ENCODE measurements at places on chromosomes 12 and 14.

DNA sequence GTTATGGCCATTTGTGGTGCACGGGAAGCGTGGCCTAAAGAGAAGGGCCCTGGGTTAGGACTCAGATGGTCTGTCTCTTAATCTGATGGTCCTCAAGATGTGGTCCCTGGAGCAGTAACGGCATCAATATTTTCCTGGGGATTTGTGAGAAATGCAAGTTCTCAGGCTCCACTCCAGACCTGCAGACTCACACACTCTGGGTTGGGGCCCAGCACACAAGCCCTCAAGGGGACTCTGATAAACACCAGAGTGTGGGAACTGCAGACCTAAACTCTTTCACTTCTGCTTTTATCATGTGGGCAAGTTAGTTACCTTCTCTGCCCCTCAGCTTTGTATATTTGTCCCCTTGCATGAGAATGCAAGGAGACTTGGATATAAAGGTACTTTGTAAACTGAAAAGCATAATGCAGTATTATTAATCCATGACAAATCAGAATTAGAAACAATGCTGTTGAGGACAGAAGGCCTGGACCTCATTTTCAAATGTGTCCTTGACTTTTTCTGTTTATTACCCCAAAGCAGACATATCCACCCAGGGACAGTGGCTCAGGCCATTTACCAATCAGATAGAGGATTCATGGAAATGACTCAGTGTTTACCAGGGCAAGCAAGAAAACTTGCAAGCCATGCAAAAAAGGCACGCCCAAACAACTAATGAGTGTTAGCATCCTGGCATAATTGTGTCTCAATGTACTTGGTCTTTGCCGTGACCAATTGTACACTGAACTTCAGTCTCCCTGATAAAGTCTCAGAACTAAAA is 157.0 kb downstream of the ASCL1 start:
- peak; percentile 82 for DNase-seq

- peak; percentile 73 for DNase-seq
Observed at GRCh38 chr12:95918194-95918993, 24.0 kb downstream of the CCDC38 start.

GRCh38 chr14:40986655-40987054 is 620.0 kb upstream of the LRFN5 start:
- DNase-seq: no peak

DNA sequence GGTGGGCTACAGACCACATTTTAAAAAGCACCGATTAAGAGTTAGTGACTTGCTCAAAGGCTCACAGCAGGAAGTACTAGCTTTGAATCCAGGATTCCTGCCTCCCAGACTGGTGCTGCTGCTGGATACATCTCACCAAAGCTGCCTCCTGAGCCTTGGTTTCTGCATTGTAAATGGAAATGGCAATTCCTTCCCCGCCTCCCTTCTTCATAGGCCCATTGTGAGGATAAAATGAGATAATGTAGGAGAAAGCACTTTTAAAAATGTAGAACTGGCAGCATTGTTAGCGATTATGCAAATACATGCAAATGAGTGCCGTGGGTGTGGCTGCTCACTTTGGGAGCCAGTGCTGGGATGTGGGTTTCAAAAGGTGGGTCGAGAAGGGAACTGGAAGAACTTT is 15.4 kb downstream of the PDE1B start:
- no peak for DNase-seq

DNA sequence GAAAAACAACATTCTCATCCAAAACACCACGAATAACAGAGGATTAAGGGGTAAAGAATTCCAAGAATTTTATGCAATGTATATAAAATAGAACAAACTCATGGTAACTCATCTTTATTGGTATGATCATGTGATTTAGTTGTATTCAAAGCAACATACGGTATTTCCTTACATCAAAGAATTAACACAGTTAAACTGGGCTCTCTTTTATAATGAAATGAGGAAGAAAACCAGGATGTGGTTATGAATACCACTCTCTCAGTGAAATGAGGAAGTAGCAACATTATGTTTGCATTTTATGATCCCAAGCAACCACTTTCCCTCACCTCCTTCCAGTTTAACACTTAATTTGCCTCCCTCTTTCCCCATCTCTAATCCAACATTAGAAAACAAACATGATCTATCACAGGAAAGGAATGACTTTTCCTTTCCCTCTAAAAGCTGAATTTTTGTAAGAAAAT is 22.9 kb downstream of the SPTLC2 start:
- DNase-seq: peak; percentile 23

- no peak for DNase-seq
Observed at GRCh38 chr12:75656648-75657047, 145.2 kb upstream of the KRR1 start.

DNA sequence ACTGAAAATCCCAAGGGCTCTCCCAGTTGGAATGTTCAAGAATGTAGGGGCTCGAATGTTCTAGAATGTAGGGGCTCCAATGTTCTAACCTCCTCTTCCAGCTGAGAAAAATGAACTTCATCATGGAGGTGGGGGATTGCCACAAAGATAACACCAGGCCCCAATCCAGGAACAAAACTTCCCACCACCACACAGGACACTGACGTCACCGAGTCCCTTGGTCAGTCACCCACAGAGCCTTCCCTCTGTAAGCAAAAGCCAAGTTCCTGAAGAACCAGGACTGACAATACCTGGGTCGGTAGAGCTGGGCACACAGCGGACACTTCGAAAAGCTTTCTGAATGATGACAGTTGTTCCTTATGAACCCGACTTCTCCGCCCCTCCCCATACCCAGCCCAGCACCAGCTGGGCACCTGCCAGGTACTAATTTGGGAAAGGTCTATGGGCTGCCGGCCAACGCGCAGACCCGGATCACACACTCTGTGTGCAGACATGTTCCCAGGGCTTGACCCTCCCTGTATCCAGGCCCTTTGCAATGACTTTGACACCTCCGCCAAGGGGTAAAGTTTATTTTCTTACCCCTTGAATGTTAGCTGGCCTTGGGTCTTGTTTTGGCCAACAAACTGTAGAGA is 18.9 kb downstream of the ITPK1 start:
- DNase-seq: no peak

DNA sequence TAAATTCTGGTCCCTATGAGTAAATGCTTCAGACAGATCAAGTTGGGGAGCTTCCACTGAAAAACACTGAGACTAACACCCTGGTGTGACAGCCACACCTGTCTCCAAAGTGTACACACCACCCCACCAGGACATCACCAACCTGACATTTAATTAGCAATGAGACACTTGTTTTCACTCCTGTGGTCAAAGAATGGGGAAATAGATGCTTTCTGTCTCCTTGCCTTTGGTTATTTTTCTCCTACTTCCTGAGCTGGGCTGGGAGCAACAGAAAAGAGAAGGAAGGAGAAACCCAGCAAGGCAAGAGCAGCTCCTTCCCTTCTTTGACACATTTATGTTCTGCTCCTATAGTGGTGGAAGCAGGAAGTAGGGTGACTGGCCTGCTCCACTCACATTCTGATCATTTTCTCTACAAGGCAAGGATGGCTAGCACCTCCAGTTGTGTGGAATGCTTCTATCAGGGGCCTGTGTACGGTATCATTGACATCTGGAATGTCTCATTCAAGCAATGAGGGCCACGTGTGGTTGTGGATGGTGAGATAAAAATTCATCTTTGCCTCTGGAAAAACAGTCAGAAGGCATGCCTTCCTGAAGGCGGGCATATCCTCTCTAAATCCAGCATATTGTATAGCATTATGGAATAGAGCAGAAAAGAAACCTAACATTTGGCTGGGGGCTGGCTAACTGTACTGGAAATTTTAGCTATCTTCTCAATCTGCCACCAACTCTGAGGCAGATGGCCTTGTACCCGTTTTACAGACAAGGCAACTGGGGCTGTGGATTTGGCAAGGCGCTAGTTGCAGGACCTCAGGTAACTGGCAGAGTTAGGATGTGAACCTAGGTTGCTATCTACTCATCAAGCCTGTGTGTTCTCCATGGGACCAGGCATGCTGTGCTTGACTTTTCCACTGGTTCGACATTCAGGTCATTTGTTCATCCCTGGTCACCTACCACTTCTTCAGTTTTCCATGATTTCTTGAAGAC is 24.8 kb upstream of the LGALS3 start:
- DNase-seq: no peak

DNA sequence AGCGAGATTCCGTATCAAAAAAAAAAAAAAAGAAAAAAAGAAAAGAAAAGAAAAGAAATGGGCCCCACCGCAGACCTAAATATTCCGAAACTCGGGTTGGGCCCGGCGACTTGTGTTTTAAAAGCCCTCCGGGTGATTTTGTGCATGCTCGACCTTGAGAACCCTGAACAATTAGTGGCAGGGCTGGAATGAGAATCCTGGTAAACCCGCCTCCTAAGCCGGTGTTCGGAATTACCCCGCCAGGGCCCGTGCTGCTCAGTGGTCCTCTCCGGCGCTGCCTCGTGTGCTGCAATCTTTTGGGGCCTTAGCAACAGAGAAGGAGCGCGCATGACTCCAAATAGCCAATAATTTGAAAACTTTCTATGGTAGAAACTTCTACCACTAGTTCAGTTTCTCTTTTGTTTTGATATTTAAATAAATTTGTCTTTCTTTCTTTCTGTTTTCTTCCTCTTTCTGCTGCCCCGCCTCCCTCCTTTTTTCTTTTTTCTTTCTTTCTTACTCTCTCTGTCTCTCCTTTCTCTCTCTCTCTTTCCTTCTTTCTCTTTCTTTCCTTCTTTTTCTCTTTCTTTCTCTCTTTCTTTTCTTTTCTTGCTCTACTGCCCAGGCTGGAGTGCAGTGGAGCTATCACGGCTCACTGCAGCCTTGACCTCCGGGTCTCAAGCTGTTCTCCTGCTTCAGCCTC is 1.5 kb upstream of the GALNT6 start:
- DNase-seq: no peak

GRCh38 chr12:70176290-70176689 is 66.9 kb upstream of the CNOT2 start:
- no peak for DNase-seq

GRCh38 chr12:66799551-66799950 is 120.7 kb upstream of the GRIP1 start:
- DNase-seq: no peak

GRCh38 chr14:91636604-91637003 is 95.3 kb downstream of the CATSPERB start:
- no peak for DNase-seq

- DNase-seq: no peak
Observed at GRCh38 chr14:65802196-65802595, 389.7 kb downstream of the FUT8 start.

DNA sequence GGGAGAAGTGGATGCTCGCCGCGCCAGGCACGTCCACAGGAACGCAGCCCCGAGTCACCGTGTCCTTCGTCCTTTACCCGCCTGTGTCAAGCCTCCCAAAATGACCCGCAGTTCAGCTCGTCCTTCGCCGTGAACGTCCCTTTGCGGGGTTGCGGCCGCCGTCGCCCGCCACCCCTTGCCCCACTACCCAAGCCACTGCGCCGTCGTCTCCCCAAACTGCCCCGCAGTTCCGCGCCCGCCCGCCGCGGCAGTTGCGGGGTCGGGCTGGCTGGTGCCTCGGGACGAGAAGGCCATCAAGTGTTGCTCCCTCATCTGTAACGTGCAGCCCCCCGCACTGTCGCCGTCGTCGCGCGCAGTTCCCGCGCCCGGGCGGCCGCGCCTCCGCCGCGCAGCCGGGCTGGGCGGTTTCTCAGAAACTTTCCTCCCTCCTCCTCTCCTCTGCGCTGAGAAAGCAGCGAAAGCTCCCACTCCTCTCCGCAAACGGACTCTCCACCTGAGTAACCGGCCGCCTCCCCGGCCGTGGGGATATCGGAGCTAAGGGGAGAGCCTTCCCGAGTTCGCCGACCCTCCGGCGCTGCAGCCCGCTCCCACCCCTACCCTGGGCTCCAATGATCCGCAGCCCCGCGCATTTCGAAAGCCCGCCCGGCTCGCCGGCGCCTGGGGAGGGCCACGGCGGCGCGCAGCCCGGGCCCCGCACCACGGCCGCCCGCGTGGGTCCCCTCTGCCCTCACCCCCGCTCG is 6.7 kb downstream of the CDKN1B start:
- DNase-seq: peak; percentile 37

- no peak for DNase-seq
Observed at GRCh38 chr12:66352197-66352596, 49.9 kb downstream of the HELB start.

DNA sequence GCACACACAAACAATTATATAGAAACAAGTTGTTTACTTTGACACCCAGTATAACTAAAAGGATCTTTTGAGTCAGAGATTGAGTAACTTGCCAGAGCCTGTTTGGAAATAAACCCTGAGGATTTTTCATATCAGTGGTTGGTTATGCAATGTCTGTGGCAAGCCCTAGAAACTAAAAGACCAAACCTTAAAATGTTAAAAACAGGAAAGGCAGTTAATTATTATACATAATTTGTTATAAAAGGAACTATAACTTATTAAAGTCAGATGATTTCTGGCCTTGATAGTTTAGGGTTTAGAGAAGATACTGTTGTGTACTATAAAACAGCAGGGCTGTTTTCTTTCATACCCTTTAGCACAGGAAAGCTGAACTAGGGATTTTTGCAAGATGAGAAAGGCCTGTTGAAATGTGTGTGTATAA is 44.1 kb downstream of the PSEN1 start:
- DNase-seq: no peak

GRCh38 chr12:95693689-95694088 is 96.9 kb downstream of the NTN4 start:
- no peak for DNase-seq

DNA sequence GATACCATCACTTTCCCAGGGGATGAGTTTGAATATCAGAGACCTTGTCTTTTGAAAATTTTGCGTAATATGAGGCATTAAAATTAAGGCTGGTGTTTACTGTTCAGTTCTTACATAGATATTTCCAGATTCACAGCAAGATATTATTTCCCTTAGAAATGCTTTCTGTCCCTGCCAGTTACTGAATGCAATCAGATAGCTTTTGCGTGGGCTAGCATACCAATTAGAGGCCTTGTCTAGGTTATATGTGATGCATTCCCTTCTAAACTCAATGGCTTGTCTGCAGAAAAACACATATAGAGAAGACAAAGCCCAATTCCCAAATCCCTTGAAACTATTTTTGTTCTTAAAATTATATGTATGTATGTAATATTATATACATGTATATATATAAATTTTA is 167.8 kb downstream of the RMST start:
- DNase-seq: no peak

DNA sequence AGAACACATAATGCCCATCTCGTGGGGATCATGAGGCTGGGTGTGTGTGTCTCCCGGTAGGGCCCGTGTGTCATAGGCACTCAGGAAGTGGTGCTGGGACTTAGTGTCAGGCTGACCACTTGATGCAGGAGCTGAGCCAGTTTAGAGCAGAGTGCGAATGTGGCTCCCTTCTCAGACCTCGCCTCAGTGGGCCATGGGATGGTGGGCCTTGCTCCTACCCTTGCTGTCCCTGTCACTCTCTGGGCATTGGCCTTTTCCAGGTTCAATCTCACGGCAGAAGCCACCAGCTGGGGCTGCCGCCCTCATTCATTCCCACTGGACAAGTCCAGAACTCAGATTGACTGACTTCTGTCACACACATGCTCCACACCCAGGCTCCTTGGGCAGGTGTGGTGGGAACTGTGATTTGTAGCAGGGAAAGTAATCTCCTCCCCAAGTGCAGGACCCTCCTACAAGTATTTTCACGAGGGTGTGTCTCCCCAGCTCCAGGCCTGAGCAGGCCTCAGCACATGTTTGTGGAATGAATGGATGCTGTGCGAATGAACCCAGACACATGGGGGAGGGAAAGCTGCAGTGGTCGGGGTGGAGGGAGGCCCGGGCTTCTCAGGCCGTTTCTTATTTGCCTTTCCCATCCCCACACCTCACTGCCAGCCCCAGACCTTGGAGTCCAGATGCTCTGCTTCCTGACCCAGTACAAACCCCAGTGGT is 54.9 kb downstream of the BEGAIN start:
- no peak for DNase-seq

- DNase-seq: no peak
Observed at GRCh38 chr12:79351251-79351650, 339.5 kb downstream of the PAWR start.

GRCh38 chr12:12543959-12544358 is 18.7 kb downstream of the DUSP16 start:
- DNase-seq: no peak
